CD4-positive, alpha-beta T cell treated with Interleukin-4 for 4 hours (primary cell): ENCODE measurements at places on chromosomes 7 and 10.

DNA sequence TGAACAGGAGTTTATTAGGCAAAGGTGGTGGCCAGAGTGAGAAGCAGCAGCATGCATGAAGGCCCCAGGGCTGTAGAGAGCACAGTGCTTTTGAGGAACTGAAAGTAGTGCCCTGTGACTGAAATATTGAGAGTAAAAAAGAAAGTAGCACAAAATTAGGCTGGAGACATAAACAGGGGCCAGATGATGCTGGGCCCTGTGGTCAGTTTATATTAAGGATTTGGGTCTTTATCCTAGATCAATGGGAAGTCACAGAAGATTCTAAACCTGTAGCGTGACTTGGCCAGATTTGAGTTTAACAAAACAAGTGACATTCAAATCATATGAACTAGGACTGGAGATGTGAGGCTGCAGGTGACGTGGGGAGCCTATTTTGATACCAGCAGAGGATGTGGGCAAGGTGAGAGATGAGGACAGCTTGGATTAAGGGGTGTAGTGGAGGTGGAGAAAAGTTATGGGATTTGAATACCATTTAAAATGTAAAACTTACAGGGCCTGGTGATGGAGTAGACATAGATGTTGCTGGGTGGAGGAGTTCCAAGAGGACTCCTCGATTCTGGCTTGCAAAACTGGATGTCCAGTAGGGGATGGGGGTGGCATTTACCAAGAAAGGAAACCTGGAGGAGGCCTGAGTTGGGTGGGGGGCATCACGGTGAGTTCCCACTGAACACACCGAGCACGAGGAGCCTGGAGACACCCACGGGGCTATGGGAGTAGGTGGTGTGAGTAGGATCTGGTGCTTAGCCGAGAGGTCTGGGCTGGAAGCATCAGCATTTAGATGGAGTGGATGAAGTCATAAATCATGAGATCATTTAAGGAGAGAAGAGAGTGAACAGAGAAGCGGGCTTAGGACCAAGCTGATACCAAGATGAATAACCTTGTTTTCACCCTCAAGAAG is 52.8 kb downstream of the HHEX start:
- no peak for DNase-seq

DNA sequence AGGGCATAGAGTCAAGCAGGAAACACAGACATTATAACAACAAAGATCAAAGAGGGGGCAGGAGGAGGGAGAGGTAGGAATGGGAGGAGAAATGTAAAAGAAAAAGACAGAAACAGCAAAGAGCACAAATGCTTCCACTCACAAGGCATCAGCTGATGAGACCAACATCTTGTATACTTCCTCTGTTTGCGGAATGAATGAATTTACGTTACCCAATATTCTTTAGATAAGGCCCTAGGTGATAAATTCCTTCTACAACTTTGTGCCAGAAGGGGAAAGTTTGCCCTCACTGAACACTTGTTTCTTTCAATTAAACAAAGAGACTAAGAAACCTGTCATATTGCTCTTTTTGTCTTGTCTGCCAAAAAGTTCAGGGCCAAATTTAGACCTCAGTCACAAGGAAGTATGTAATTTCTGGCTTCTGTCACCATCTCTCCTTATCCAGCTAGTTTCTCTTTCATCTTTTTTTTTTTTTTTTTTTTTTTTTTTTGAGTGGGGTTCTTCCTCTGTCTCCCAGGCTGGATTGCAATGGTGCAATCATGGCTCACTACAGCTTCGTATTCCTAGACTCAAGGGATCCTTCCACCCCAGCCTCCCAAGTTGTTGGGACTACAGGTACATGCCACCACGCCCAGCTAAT is 116.4 kb upstream of the NANOS1 start:
- DNase-seq = no peak

DNA sequence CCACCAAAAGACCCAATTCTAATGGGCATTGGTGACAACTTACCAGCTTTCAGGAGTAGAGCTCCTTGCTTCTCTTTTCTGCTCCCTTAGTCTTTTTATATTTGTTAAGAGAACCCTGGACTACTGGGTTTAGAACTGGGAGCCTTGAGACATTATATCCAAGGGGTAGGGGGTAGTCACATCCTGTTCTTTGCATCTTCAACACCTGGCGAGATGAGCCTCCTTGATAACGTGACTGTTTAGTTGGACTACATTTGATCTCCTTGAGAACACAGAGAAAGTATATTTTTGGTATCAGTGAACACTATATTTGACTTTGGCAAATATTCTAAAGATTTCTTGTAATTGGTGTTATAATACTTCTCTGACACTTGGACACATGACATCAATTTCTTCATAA is 9.0 kb upstream of the SMNDC1 start:
- no peak for DNase-seq

DNA sequence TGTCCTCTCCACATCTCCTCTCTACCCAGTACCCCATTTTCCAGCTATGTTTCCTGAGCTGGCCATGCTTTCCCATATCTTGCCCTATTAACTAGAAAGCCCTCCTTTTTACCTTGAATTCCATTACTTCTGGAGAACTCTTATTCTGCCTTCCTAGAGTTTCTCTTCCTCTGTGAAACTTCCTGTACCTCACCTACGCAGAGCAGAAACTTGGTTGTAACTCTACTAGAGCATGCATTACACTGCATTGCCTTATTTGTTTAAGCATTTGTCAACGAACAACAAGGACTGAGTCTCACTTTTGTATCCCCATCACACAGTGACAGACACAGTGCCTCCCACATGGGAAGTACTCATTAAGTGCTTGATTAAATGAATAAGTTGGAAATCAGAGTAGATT is 36.4 kb downstream of the VCL start:
- DNase-seq = no peak

GRCh38 chr10:90993340-90993739 is 72.5 kb upstream of the ANKRD1 start:
- DNase-seq = no peak

DNA sequence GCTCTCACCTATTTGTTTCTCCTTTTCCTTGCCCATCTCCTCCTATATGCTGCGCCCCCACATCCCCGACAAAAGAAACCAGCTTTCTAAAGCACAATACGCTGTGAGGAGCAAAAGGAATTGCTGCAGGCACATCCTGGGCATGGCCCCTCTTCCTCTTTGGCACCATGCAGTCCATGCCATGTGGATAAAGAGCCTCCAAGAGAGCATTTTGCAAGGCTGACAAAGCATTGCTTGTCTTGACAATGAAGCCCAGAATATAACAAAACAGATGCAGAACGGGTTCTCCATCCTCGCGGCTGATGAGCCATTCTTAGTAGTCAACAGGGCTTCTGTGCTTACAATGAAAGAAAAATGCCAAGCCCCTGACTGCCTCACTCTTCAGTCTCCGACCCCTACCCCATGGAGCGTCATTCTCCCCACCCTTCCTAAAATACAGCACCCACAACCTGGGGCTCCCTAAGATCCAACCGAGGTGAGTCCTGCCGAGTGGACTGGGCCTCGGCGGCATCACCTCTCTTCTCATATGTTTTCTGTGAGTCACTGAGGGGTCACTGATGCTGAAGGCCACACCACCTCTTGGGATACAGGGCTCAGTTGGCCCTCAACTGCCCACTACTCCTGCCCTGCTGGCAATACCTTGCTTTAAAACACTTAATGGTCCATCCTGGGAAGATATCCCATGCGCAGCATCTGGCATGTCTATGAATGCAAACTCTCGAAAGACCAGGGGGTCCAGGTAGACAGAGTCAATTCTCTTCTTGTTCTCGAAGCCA is 47.5 kb downstream of the GSDME start:
- no peak for DNase-seq

- no peak for DNase-seq
Measured at GRCh38 chr7:82179311-82179710, 264.3 kb downstream of the CACNA2D1 start.

DNA sequence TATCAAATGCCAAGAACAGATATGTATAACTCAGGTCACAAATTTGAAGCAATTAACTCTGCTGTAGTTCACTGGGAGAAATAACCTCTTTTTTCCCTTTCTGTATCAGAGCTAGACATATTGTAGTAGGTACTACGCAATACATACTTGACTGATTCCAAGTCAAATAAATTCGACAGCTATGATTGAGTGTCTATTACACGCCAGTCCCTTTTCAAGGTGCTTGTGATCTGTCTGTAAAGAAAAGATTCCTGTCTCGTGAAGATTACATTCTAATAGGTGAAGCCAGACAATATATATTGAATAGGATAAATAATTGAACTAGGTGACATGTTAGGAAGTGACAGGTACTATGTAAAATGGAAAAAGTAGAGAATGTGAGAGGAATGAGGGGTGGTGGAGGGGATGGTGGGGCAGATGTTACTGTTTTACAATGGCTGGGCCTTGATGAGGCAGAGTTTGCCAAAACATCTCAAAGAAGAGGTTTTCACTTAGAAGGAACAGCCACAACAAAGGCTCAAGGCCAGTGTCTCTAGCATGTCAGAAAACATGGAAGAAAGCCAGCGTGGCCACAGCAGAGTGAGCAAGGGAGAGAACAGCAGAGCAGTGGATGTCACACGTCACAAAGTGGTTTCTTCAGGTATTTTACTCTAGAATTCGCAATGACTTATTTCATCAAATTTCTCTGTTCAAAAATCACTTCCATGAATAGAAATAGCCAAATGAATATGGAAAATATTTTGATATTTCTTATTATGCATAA is 282.6 kb upstream of the CACNA2D1 start:
- DNase-seq = no peak

GRCh38 chr10:121409466-121410104 is 188.7 kb downstream of the FGFR2 start:
- no peak for DNase-seq
